ENCODE measurements at places on chromosomes 1 and 21.

DNA sequence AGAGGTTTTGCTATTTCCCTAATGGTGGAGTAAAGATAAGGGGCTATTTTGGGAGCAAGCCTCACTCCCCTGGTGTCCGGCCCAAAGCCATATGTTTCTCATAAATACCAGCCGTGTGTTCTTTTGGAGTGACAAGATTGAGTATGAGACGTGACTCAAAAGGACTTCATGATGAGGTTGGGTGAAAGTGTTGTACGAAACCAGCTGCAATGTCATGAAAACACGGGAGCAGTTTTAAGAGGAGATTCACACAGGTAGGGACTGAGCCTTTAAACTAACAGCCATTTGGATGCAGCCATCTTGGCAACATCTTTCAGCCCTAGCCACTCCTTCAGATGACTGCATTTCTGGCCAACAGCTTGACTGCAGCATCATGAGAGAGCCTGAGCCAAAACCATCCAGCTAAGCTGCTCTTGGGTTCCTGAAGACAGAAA, 532.3 kb upstream of the USP24 start:
- no peak for DNase-seq

DNA sequence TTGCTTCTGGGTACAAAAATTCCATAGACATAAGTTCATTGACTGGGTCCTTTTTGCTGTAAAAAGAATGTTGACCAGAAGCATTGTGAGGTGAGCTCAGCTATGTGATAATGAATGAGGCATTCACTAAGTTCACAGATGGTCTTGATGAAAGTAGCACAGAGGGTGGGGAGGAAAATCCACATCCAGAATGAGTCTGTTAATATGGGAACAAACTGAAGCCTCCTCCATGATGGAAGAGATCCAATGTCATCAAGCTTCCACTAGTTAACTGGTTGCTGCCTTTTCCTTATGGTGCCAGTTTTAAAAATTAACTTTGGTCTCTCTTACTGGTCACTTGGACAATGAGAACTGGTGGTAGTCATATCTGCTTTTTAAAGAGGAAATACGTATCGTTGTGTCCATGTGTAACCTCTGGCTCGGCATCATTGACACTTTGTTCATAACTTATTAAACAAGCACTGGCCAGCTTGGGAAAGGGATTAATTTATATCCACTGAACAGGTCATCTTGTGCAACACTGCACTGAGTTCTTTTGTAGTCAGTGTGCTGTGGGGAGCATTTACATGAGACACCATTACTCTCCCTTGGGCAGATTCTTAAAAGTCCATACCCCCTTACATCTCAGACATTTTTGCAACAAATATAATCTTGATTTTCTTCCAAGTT, 88.6 kb downstream of the ADAMTS1 start:
- DNase-seq, result no peak

DNA sequence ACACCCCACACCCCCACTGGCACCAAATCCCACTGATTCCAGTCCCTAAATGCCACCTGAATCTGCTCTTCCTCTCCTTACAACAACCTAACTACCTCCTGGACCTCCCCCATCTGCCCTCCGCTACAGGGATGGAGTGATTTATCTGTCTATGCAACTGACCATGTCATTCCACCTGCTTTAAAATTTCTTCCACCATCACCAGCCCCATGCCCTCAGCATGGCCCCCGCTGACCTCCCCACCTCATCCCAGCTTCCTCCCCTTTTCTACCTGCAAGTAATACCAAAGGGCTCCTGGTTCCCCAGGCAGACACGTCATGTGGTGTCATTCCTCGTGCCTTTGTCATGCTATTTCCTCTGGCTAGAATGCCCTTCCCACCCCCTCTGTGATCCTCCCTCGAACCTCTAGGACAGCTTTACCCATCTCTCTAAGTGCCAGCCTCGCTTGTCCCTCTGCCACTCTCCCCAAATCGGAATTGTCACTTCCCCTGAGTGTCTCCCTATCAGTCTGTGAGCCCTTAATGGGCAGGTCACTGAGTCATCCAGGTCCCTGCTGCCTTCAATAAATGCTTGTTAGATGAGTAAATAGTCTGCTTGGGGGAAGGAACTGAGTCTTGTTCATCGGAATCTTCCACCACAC, 3.7 kb downstream of the GJB4 start:
- no peak for DNase-seq

GRCh38 chr1:157580179-157580827, 17.6 kb downstream of the FCRL4 start:
- DNase-seq, result peak; percentile 20

DNA sequence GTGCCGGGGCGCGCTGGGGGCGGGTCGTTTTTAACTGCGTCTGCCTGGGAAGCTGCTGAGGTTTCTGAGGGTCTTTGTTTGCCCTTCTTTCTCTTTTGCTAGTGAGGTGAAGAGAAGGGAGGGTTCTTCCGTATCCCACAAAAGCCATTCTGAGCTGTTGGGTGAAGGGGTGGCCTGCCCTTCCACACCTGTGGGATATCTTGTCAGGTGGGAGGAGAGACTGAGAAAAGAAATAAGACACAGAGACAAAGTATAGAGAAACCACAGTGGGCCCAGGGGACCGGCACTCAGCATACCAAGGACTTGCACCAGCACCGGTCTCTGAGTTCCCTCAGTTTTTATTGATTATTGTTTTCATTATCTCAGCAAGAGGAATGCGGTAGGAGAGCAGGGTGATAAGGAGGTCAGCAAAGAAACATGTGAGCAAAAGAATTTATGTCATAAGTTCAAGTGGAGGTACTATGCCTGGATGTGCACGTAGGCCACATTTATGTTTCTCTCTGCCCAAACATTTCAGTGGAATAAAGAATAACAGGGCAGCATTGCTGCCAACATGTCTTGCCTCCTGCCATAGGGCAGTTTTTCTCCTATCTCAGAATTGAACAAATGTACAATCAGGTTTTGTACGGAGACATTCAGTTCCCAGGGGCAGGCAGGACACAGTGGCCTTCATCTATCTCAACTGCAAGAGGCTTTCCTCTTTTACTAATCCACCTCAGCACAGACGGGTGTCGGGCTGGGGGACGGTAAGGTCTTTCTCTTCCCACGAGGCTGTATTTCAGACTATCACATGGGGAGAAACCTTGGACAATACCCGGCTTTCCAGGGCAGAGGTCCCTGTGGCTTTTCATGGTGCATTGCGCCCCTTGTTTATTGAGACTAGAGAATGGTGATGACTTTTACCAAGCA, 972 bp downstream of the PGBD2 start:
- no peak for DNase-seq

GRCh38 chr1:39694026-39694425, 2.8 kb upstream of the HPCAL4 start:
- DNase-seq, result no peak

GRCh38 chr1:111476761-111477309, 3.1 kb downstream of the C1orf162 start:
- DNase-seq, result no peak

DNA sequence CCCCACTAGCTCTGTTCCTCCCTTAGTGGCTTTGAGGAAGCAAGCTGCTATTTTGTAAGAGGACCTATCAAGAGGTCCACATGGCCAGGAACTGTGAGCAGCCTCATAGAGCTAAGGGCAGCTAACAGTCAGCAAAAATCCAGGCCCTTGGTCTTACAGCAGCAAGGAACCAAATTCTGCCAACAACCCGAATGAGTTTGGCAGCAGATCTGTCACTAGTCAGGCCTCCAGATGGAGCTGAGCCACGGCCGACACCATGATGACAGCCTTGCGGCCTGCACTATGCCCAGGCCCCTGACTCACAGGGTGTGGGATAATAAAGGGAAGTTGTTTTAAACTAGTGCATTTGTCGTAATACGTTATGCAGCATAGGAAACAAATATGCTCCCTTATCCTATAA, 28.0 kb upstream of the H3-3A start:
- DNase-seq, result no peak

GRCh38 chr1:7539769-7540175, 231.3 kb upstream of the VAMP3 start:
- peak; percentile 41 for DNase-seq

- DNase-seq, result no peak
Observed at GRCh38 chr1:55005351-55006140, 6.8 kb downstream of the BSND start.

DNA sequence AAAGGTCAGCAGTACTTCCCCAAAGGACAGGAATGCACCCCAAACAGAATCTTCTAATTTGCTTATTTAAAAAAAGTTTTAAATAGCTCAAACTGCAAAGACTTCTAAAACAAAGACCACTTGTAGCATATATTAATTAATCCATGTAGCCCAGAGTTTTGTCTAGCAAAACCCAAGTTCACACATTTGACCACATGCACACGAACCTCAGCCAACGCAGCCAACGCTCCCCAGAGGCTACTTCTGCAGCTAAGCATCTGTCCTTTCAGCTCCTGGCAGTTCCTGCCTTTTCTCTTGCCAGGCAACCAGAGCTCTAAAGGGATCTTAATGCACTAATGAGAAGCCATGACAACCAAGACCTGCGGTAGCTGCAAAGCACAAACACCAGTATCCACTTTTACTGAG, 89.6 kb downstream of the RERE start:
- no peak for DNase-seq

DNA sequence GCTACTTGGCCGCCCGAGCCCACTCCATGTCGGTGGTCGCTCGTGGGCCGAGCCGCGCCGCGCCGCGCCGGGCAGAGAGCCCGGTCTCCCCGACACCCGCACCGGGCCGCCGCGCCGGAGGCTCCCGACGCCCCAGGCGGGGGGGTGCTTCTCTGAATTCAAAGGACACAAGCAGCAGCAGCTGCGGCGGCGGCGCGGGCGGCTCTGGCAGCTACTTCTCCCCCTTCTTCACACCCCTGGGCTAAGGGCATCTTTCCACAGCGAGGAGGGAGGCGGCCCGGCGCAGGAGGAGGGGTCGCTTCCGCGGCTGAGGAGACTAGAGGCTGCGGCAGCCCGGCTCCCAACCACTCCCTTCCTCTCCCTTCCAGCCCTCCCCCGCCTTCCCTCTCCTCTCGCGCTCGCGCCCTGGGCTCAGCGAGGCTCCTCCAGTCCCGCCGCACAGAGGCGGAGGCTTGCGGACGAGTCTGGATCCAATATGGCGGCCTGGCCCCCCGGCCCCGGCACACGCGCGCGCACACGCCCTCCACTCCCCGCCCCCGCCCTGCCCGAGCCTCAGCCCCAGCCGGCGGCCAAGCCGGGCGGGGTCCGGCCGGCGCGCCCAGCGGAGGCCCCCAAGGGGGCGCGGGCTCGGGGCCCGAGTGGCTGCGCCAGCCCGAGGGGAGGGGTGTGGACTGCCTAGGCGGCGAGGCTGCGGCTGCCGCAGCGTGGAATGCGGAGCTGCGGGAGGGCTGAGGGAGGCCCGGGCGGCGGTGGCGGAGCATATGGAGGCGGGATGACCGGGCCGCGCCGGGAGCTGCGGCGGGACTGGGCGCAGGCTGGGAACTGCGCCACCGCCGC, at the start of gene CDC42BPA:
TSS of gene CDC42BPA (minus strand) at position 477 of the 837 bp plus-strand sequence. CDS start 1,310 bp downstream, outside the sequence.
- DNase-seq, result peak; percentile 35

- peak; percentile 42 for DNase-seq
Observed at GRCh38 chr21:19547951-19548840, 1144.6 kb upstream of the TMPRSS15 start.

- no peak for DNase-seq
Observed at GRCh38 chr1:85166351-85166750, 34.5 kb downstream of the SYDE2 start.

DNA sequence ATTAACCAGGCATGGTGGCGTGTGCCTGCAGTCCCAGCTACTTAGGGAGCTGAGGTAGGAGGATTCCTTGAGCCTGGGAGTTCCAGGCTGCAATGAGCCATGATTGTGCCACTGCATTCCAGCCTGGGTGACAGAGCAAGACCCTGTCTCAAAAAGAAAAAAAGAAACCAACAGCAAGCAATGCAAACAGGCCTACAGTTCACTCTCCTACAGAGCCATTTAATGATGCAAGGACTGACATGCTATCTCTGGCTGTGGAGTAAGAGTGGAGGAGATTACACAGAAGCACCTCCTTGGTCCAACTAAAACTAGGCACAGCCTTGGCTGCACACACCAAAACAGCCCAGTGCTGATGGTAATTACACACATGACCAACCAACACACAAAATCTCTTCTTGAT, 127.5 kb upstream of the SOD1 start:
- DNase-seq, result no peak

DNA sequence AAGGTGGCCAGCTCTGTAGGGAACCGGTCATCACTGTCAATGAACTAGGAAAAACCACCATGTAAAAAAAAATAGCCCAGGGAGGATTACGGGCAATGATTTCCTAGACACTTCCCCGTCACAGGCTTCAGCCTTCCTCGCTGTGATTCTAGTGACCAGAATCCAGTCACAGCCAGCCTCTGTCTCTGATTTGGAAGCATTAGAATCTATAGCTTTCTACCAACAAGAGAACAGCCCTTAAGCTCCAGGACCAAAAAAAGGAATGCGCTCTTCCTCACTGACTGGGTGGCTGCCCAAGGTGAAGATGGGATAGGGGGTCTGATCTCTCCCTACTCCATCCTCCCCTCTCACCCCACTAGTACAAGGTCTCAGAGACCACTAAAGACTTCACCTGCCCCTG, 67.2 kb downstream of the TEX35 start:
- DNase-seq, result no peak

- DNase-seq, result peak; percentile 84
Observed at GRCh38 chr1:41914516-41914915, 4.2 kb downstream of the HIVEP3 start.

- no peak for DNase-seq
Observed at GRCh38 chr1:27372022-27372807, 2.4 kb downstream of the FCN3 start.

- no peak for DNase-seq
Observed at GRCh38 chr1:33515112-33515511, 42.7 kb downstream of the ZSCAN20 start.

DNA sequence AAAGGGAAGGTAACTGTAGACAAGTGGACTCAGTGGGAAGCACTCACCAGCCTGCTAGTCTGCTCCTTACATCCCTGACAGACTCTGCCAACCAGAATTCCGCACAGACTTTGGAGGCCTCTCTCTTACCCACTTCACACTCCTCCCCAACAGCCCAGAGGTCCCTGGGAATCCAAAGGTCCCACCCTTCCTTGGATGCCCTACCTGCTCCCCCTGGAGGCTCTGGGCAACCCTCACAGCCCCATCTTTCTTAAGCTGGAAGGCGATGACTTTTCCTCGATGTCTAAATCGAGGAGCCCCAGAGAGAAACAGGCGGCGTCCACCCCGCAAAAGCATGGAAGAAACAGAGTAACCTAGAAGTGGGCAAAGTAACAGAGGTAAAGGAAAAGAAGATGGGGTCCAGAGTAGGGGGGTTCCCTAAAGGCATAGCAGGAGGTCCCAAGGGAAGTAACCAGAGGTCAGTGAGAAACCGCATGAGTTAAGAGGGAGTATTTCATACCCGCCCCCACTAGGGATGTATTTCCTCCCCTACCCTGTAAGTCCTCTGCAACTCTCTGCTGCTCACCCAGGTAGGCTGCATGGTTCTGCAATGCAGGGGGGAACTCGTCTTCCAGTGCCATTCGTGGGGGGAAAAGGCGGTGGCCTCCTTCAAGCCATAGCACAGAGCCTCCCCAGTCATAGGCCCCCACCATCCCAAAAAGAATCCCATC, 8.4 kb downstream of the ITGA10 start:
- no peak for DNase-seq

All from NCI-H748 treated with DMSO at 0.1 percent for 48 hours (cell line).